ENCODE measurements at places on chromosomes 13 and 19.

DNA sequence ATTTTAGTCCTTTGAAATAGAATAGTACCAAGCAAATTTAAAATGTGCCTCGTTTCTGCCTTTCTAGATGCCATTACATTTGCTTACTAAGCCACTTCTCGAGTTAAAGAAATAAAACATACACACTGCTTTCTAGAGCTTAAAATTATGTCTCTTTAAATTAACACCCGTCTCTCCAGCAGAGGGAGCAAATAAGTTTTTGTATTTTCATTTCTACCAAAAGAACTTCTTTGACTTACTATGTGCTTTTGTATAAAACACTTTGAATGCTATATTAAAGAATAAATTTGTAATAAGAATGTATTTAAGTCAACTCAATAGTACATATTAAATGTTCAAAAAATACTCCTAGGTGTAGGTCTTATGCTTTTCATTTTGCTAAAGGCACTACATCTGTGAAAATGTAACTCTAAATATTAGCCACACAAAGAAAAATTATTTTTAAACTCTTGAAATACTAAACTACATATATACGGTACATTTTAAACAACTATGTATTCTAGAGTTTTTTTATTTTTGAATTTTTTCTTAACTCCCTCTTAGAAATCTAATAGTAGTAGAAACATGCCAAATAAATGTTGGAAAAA lies 269.3 kb upstream of the MIR17HG start:
- no peak for DNase-seq

GRCh38 chr13:39154041-39154440 lies 115.8 kb downstream of the NHLRC3 start:
- DNase-seq = no peak

DNA sequence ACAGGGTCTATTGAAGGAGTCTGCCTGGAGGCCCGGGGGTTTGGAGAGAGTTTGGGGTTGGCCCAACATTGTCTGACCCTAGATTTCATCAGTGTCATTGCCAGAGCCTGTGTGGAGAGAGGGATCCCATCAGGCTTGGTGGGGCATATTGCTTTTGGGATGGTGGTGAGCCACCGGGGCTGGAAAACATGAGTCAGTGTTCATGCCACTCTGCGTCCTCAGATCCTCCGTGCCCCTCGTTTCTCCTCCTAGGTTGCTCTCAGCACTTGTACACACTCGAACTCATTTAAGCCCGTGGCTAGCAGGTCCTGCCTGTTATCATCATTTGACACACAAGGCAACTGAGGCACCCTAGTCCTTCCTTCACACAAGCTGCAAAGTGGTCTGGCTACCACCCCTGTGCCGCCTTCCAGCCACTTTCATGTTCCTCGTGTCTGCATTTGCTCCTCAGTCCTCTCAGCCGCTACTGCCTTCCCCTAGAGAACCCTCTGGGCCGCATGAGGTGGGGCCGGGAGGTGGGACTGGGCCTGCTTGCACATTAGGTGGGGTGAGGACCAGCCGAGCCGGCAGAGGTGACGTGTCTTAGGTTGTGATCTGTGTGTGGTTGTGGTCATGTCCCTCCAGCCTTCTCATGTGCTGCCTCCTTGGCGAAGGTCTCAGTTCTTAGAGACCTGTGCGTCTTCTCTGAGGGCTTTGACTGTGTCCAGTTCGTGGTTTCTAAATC lies 3.6 kb downstream of the NACC1 start:
- no peak for DNase-seq

- no peak for DNase-seq
Measured at GRCh38 chr13:98945863-98946605, 31.8 kb downstream of the DOCK9 start.

DNA sequence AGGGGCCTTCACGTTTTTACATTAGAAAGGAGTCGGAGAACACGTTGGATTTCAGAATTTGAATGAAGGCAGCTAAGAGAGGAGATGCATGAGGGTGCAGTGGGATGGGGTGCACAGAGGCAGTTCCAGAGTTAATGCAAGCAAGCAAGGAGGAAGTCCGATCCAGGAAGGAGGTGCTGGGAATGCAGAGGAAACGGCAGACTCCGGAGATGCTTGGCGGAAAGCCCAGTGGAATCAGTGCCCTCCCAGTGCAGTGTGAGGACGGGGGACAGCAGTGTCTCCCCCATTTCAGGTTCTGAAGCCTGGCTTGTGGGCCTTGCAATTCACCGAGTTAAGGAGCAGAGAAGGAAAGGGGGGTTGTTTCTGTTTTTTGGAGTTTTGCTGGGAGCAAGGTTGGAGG lies 100.4 kb downstream of the COL4A2 start:
- DNase-seq = no peak

GRCh38 chr19:53396525-53396868 lies 1.5 kb downstream of the ZNF765 start:
- no peak for DNase-seq

- DNase-seq = no peak
Measured at GRCh38 chr19:40598918-40599307, 2.3 kb upstream of the LTBP4 start.

GRCh38 chr13:75402787-75403186 lies 79.2 kb downstream of the TBC1D4 start:
- DNase-seq = no peak

DNA sequence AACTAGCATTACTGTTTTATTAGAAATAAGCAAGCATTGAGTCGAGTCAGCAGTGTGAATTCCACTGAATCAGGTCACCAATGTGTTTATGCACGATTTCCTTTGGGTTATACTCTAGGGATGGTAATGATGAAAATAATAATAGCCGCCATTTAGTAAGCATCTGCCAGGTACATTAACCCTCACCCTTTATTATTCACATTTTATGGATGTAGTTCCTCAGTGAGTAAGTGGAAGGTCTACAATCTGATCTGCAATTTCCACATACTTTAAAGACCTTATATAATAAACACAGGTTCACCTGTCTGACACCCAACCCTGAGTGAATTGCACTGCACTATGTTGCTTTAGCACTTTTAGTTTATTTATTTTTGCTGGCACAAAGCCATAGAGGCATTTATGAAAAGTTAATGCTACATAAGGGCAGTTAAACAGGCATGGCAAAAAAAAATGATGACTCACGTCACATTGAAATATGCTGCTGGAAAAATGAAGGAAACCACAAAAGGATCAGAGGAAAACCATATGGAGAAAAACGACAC lies 122.4 kb downstream of the TRPC4 start:
- no peak for DNase-seq

GRCh38 chr13:73849292-73849691 lies 284.9 kb downstream of the KLF12 start:
- no peak for DNase-seq

DNA sequence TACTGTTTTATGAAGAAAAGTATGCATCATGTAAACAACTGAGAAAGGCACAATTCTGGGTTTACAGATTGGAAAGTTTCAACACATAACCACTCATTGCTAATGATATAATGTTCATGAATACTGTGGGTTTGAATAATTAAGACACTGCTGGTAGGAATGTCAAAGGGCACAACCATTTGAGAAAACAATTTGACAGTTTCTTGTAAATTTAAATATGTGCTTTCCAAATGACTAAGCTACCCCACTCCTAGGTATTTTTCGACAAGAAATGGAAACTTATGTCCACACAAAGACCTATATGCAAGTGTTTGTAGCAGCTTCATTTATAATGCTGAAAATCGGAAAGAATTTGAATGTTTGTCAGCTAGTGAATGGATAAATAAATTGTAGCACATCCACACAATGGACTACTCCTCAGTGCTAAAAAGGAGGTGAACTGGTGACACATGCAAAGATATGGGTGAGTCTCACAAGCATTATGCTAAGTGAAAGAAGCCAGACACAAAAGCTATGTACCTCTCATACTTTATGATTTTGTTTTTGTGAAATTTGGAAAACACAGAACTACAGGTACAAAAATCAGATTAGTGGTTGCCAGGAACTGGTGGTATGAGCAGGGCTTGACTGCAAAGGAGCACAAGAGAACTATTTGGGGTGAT lies 44.8 kb upstream of the FLT1 start:
- DNase-seq = no peak

- no peak for DNase-seq
Measured at GRCh38 chr19:52464798-52465470, 11.6 kb downstream of the ZNF578 start.

DNA sequence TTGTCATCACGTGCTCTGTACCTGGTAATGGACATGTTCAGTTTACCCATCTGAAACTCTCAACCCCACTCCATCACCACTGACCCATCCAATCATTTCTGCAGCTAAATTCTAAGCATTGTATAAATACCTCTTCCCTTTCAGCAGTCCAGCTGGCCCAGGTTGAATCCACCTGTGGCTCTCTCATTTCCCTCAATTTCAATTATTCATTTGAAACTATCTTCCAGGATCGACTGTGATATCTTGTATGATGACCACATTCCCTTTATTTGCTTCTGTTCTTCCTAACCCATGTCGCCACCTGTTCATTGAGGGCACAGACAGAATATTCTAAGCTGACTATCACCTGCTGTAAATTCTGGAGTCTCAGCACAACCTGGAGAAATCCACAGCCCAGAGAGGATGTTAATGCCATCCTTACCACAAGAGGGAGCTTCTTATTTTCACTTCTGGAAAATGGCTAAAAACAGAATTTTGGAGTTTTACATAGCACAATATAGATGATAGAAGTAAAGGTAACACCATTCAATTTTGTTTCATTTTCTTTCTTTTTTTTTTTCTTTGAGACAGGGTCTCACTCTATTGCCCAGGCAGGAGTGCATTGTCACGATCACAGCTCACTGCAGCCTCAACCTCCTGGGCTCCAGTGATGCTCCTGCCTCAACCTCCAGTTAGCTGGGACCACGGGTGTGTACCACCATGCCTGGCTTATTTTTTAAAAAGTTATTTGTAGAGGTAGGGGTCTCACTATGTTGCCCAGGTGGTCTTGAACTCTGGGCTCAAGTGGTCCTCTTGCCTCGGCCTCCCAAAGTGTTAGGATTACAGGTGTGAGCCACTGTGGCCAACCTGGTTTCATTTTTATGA lies 38.6 kb downstream of the ZNF823 start:
- DNase-seq = no peak

- DNase-seq = no peak
Measured at GRCh38 chr19:45674946-45675345, 6.9 kb downstream of the GIPR start.

DNA sequence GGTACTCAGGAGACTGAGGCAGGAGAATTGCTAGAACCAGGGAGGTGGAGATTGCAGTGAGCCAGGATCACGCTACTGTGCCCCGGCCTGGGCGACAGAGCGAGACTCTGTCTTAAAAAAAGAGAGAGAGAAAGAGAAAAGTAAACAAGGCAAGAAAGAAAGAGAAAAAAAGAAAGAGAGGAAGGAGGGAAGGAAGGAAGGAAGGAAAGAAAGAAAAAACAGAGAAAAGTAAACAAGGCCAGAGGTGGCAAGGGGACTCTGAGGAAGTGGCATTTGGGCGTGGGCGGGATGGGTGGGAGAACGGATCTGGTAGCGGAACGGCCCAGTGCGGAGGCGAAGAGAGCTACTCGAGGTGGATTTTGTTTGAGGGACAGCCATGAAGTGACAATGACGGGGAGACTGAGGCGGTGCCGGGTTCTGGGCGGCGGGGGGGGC lies 7.5 kb upstream of the ARRDC2 start:
- no peak for DNase-seq

Measured in stimulated activated CD4-positive, alpha-beta T cell treated with anti-CD3 and anti-CD28 coated beads, Interleukin-4, amount 100 ng/mL, for 4 hours (primary cell).